Left renal cortex interstitium (tissue), 4 donors: ENCODE measurements at places on chromosomes 5 and 9. TPM values are rescaled to one million over a fixed set of nuclear protein-coding genes. Genes with fewer than 3 reads are reported as not detected.

Gene IGFBPL1
- 2.0 TPM for polyA plus RNA-seq

Gene KCNT1
- polyA plus RNA-seq, result 0.38 TPM

DNA sequence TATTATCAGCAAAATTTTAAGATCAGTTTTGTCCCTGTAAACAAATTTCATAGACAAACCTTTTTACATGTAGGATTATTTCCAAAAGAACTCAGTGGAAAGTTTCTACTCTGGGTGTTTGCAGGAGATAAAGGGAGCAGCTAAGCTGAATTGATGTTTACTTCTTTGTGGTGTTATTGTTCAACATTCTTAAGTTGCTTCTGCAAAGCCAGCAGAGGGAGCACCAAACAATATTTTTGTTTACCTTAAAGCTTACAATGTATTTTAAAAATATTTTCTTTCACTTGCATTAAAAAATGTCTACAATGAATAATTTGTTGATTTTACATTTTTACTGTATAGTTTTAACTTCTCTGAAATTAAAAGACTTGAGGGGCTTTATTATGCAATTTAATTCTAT is 135.4 kb downstream of the ATG10 start:
- no peak for DNase-seq

GRCh38 chr5:150541895-150542294 is 34.0 kb downstream of the NDST1 start:
- DNase-seq, result no peak

DNA sequence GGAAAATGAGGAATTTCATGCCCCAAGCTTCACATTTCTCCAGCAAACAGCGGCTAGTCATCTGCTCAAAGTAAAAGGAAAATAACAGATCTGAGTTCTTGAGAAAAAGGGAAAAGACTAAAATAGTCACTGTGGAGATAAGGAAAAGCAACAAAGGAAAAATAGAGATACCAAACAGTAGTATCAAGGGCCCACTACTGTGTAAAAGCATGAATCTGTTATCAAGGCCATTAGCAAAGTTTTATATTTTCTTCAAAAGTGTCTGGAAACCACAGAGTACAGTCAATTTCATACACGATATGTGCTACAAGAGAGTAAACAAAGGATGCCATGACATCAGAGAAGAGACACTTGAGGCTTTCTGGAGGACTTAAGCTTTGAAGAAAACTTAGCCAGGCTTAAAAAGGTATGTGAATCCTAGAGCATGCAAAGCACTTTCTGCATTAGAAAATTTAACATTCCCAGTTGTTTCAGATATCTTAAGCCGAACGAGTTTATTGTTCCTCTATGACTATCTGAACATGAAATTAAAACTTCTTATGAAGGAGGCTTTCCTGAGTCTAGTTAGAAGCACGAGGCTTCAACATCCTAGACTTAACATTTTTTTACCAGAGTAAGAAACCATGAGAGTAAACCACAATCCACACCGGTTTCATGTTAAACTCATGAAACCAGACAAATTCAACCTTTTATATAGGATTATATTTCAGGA is 1.2 kb downstream of the TTC33 start:
- peak; percentile 37 for DNase-seq

DNA sequence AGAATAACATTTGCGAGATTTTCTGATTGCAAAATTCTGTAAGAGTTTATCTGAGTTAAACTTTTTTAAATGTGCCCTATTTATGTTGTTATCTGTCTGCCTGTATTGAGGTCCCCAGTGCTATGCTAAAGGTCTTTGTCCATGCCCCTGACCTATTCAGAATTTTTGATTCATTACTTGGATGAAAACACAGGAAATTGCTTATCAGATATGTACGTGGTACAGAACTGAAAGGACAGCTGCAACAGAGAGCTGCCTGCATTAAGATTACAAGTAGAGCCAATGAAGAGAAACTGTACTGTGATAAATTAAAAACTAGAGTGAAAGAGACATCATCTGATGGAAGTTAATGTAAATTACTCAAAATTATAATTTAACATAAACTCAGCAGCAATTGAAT is 408.8 kb downstream of the ADGRV1 start:
- DNase-seq, result no peak
